ENCODE measurements at places on chromosomes 4 and X.
A peak's percentile ranks its signal among the peaks of the same experiment; 100 is the strongest.

DNA sequence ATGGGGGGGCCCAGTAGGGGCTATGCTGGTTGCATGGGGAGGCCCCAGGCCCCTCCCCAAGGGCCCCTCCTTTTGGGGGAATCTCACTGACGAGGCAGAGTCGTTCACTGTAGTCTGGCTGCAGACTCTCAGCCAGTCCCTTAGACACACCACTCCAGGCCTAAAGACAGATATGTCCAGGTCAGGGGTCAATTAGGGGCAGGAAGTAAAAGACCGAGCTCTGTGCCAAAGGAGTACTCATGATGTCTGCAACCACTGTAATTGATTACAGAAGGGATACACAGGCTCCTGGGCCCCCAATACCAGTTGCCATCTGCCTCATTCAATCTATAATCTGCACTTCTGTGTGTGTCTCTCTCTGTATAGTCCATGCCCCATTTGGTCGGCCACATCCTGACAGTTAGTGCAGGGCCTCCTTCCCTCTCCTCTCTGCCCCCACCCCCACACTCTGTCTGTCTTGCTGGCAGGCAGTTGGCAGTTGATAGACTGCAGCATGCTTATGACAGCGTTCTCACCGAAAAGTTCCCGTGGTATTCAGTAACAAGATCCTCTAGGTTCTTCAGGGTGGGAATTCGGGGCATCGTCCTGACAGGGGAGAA, 1.3 kb upstream of the CXorf65 start:
- no peak for DNase-seq

DNA sequence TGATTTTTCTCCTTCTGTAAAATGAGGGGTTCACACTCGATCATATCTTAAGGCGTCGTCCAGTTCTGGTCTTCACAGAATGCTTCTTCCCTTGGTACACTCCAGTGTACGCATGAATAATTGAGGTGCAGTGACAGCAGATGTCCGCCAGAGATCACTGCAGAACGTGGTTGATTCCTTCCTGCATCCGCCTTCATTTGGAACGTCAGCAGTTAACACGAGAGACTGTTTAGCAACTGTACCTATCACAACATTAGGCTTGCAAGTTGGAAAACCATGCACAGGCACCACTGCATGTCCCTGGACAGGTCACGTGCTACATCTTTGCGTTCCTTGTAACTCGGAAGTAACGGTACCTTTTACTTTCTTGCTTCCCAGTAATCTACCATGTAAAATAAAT, 66.0 kb upstream of the GEMIN8 start:
- peak; percentile 36 for DNase-seq

GRCh38 chrX:21655901-21656586, 2.1 kb downstream of the KLHL34 start:
- no peak for DNase-seq

- no peak for DNase-seq
Observed at GRCh38 chr4:185738038-185738552, 73.9 kb downstream of the SORBS2 start.

DNA sequence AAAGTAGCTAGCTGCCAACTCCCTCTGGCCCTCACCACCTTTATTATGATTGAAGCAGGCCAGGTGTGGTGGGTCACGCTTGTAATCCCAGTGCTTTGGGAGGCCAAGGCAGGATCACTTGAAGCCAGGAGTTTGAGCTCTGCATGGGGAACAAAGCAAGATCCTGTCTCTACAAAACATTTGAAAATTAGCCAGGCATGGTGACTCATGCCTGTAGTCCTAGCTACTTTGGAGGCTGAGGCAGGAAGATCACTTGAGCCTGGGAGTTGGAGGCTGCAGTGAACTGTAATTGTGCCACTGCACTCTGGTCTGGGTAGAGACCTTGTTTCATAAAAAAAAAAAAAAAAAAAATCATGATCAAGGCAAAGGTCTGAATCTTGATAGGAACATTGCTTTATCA, 467.0 kb upstream of the DIPK2B start:
- no peak for DNase-seq

GRCh38 chrX:78387364-78387763, 60.0 kb upstream of the CYSLTR1 start:
- DNase-seq = no peak

- no peak for DNase-seq
Observed at GRCh38 chr4:170758988-170759387, 669.2 kb upstream of the AADAT start.

DNA sequence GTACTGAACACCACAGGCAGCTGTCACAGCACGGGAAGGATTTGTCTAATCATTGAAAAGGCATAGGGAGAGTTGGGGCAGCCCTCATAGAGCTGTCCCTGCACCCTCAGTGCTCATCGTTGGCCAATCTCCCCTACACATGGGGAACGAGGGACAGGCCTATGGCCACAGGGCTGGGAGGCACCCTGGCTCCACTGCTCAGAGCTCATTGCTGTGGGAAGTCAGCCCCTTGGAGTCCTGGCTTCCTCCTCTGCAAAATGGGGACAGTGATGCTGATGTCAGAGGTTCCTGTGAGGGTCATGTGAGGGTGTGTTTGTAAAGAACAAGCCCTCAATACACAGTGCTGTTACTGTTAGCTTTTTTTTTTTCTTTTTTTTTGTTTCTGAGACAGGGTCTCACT, 19.3 kb upstream of the HTRA3 start:
- no peak for DNase-seq

GRCh38 chr4:134470544-134470943, 269.0 kb upstream of the PABPC4L start:
- no peak for DNase-seq
